Upper lobe of left lung (tissue), 6 donors: ENCODE measurements at places on chromosomes 3 and 15. TPM values are rescaled to one million over a fixed set of nuclear protein-coding genes. Genes with fewer than 3 reads are reported as not detected.

The TTLL13 gene
- 0.39 TPM for total RNA-seq

The GRK7 gene
- not detected for total RNA-seq

The ECE2 gene
- not detected for total RNA-seq

The CADPS gene
- total RNA-seq = 1.2 TPM

The TNFAIP8L3 gene
- 4.2 TPM for total RNA-seq

The LYZL4 gene
- total RNA-seq = not detected

The OSTN gene
- not detected for total RNA-seq

The ISL2 gene
- not detected for total RNA-seq

DNA sequence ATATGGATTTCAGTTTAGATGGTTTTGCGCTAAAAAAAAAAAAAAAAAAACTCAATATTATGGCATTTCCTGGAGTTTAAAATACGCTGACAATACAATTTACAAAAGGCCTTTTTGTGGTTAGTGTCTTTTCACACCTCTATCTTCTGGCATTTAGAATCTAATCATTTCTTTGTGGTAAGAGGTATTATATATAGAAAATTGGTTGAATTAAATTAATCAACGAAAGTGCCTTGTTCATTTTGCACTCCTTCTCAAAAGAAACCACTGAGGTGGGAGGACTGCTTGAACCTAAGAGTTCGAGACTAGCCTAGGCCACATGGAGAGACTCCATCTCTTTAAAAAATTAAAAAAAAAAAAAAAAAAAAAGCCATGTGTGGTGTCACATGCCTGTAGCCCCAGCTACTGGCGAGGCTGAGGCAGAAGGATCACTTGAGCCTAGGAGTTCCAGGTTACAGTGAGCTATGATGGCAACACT is 90.0 kb upstream of the ICE2 start:
- DNase-seq = no peak
- H3K27me3 ChIP-seq = no peaks in the 10 kb centered on the region
- no peak overlapping the region for H3K27ac ChIP-seq
- H3K4me3 ChIP-seq = no peak overlapping the region

DNA sequence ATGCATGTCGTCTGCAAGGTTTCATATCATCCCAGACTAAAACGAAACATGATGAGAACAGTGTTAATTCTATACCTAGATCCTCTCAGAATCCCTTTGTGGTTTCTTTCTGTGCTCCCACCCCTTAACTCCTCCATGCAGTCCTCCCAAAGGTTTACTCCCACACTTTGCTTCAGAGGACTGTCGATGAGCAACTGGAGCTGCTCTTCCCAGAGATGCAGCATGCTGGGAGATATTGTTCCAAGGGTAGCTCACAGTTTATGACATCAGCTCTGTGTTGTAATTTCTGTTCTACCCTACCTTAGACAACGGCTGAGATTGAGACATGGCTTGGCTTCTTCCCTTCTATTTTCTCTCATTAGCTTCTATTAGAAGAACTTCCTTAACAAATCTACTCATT is 313.0 kb upstream of the COL8A1 start:
- DNase-seq = no peak
- no peak overlapping the region for H3K4me3 ChIP-seq
- H3K27me3 ChIP-seq = no peaks in the 10 kb centered on the region
- no peaks in the 10 kb centered on the region for H3K4me1 ChIP-seq
- no peak overlapping the region for H3K27ac ChIP-seq

GRCh38 chr3:13793451-13793850 is 86.4 kb downstream of the WNT7A start:
- no peak overlapping the region for H3K4me3 ChIP-seq
- H3K27ac ChIP-seq = no peak overlapping the region
- no peaks in the 10 kb centered on the region for H3K4me1 ChIP-seq
- H3K27me3 ChIP-seq = no peaks in the 10 kb centered on the region

- peak overlapping the region; percentile 87 for H3K27ac ChIP-seq
- H3K4me3 ChIP-seq = no peak overlapping the region
- H3K27me3 ChIP-seq = no peaks in the 10 kb centered on the region
- no peaks in the 10 kb centered on the region for H3K36me3 ChIP-seq
Measured at GRCh38 chr3:49349348-49350114, 8.6 kb downstream of the GPX1 start.

DNA sequence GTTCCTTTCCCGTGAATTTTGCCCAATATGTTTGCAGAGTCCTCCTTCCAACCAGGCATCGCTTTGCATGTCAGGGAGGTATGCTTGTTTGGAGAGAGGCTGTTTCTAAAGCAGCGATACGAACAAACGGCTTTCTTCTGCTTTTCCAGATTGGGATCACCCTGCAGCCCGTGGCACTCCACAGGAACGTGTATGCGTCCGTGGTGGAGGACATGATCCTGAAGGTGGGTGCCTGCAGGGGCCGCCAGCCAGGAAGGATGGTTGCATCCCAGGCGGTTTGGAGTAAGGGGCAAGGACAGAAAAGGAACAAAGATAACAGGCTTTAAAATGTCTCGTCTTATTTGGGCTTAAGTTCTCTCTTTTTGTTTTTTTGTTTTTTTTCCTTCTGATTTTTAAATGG is 17.5 kb downstream of the MAP6D1 start:
- H3K4me1 ChIP-seq = no peaks in the 10 kb centered on the region
- no peak for DNase-seq
- no peak overlapping the region for H3K4me3 ChIP-seq
- H3K27ac ChIP-seq = no peak overlapping the region
- H3K36me3 ChIP-seq = peaks cover 71% of the 10 kb centered on the region

DNA sequence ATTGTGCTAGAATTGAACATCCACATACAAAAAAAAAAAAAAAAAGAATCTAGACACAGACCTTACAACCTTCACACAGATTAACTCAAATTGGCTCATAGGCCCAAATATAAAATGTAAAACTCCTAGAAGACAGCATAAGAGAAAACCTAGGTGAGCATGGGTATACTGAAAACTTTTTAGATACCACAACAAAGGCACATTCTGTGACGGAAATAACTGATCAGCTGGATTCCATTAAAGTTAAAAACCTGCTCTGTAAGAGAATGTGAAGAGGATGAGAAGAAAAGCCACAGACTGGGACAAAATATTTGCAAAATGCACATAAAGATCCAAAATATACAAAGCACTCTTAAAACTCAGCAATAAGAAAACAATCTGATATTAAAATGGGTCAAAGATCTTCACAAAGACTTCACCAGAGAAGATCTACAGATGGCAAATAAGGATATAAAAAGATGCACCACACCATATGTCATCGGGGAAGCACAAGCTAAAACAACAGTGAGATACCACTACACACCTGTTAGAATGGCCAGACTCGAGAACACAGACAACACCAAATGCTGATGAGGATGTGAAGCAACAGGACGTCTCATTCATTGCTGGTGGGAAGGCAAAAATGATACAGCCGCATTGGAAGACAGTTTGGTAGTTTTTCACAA is 167.9 kb downstream of the PDE8A start:
- no peaks in the 10 kb centered on the region for H3K4me1 ChIP-seq
- no peak for DNase-seq
- no peak overlapping the region for H3K4me3 ChIP-seq
- H3K27me3 ChIP-seq = no peaks in the 10 kb centered on the region
- H3K36me3 ChIP-seq = no peaks in the 10 kb centered on the region

GRCh38 chr15:48890375-48890972 is 12.5 kb downstream of the EID1 start:
- no peaks in the 10 kb centered on the region for H3K36me3 ChIP-seq
- H3K27me3 ChIP-seq = no peaks in the 10 kb centered on the region
- no peak for DNase-seq
- H3K27ac ChIP-seq = no peak overlapping the region
- no peaks in the 10 kb centered on the region for H3K4me1 ChIP-seq
- no peak overlapping the region for H3K4me3 ChIP-seq

DNA sequence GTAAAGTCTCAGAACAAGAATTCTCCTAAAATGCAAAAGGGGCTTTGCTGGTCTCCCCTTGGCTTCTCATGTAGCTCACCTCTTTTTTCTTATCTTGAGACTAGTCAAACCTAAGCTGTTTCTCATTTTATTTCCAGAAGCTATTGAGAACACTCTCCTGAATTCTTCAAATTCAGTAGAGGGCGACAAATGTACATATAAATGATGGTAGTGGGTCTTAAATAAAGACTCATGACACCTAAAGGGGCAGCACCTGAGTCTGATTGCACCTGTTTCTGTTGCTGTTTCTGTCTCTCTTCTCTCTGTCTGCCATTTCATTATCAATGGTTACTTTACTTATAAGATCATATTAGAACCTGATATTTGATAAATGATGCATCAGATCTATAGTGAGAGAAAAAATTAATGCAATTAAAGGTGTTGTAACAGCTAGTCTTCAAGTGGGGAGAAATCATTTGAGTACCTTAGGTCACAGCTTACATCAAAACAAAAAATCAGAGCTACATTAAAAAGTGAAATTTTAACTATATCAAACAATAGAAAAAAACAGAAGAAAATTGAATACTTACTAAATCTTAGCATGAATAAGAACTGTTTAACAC is 7.0 kb downstream of the ADIPOQ start:
- no peaks in the 10 kb centered on the region for H3K36me3 ChIP-seq
- no peak overlapping the region for H3K4me3 ChIP-seq
- no peaks in the 10 kb centered on the region for H3K27me3 ChIP-seq
- no peak overlapping the region for H3K27ac ChIP-seq
- no peak for DNase-seq
- H3K4me1 ChIP-seq = no peaks in the 10 kb centered on the region

GRCh38 chr15:40382580-40383456 is at the start of gene KNSTRN:
KNSTRN (plus strand) TSS chr15:40382721; CDS start chr15:40382836, 115 bp downstream.
- no peaks in the 10 kb centered on the region for H3K27me3 ChIP-seq
- H3K4me3 ChIP-seq = peak within 1 kb of the TSS; percentile 94
- peaks cover 18% of the 10 kb centered on the region for H3K4me1 ChIP-seq
- peak; percentile 84 for DNase-seq
- peaks cover 3% of the 10 kb centered on the region for H3K36me3 ChIP-seq
- H3K27ac ChIP-seq = peak within 1 kb of the TSS; percentile 78
